Hematopoietic multipotent progenitor cell treated with erythropoietin and hydrocortisone succinate and interleukin-3 and kit ligand, for 17 days (in vitro differentiated cells): ENCODE measurements at places on chromosomes 12 and 14.

- peak; percentile 47 for DNase-seq
Observed at GRCh38 chr14:24298892-24299254, 707 bp downstream of the DHRS1 start.

- DNase-seq: no peak
Observed at GRCh38 chr14:26286913-26287205, 311.0 kb downstream of the NOVA1 start.

GRCh38 chr12:6810758-6811157 is 10.9 kb upstream of the GPR162 start:
- DNase-seq: no peak

- no peak for DNase-seq
Observed at GRCh38 chr12:32995623-32996022, 99.0 kb upstream of the PKP2 start.

DNA sequence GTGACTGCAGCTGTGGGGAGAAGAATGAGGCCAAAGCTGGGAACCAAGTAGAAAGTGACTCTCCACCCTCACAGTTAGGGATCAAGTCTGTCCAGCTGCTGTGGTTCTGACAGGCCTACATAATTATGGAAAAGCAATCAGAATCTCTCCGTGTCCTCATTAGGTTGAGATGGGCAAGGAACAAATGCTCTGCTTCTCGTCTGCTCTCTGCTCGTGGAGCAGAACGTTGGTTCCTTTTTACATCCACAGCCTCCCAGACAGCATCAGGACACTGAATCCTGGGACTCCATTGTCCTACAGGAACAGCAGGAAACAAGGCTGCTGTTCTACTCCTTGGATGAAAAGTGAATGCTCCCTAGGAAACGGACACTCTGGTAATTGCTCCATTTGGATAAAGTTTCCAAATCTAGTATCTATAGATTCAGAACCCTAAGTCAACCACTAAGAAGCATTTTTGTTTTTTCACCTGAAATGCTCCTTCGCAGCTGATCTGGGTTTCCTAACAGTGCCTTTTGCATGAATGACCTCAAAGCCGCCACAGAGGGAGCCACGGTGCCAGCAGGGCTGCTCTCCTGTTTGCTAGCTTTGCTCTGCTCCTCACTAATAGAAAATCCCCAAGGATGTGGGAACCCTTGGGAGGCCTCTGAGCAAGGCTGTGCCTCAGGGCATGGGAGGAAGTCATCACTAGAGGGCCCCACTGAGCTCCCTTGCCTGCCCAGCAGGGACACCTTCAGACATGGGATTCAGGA is 102.0 kb downstream of the EGLN3 start:
- peak; percentile 22 for DNase-seq

GRCh38 chr12:129844662-129845220 is 59.1 kb downstream of the TMEM132D start:
- no peak for DNase-seq

DNA sequence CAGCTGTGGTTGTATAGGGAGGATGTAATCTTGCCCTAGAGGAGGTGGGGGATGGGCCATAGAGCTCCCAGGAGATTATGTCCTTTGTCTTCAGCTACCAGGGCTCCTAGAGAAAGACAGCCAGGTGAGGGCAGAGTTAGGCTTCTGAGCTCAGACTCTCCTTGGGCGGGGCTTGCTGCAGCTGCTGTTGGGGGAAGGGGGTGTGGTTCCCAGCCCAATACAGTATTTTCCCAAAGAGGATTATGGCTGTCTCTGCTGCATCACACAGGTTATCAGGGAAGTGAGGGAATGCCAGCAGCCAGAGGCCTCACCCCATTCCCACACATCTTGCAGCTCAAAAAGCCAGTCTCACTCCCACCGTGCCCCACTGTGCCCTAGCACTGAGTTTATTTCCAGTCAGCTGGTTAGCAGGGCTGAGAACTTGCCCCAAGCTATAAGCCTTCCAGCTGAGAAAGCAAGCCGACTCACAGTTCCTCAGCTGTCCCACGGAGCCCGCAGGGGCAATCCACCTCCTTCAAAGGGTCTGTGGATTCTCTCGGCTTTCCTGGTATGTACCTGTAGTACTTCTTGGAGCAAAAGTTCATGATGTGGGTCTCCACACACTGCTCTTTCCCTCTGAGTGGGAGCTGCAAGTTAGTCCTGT is 217.3 kb upstream of the CPNE8 start:
- DNase-seq: no peak

- DNase-seq: no peak
Observed at GRCh38 chr12:48978291-48978740, at the start of gene WNT1. TSS of gene WNT1 (plus strand) at chr12:48978322. CDS start at chr12:48978651, 329 bp downstream.

DNA sequence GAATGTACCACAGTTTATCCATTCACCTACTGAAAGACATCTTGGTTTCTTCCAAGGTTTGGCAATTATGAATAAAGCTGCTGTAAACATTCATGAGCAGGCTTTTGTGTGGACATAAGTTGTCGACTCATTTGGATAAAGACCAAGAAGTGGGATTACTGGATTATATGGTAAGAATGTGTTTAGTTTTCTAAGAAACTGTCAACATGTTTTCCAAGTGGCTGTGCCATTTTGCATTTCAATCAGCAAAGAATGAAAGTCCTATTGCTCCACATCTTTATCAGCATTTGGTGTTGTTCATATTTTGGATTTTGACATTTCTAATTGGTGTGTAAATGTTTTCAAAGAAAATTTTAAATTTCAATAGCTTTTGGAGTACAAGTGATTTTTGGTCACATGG is 27.3 kb upstream of the KLRF1 start:
- DNase-seq: no peak

DNA sequence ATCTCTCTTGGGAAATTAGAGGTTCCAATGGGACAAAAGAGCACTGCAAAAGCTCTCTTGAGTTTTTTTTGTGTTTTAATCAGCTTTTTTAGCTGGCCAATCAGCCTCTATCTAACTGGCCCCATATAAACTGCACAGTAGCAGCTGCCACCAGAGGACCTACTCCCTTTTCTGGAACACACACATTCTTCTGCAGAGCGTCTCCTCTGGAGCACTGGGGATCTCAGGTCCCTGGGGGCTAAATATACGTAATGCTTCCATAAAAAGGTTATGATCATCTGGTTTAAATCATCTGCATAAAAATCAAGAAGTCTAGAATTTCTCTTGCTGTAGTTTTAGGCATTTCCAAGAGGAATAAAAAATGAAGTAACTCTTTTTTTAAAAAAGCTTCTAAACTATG is 32.3 kb downstream of the TSPAN8 start:
- DNase-seq: no peak

DNA sequence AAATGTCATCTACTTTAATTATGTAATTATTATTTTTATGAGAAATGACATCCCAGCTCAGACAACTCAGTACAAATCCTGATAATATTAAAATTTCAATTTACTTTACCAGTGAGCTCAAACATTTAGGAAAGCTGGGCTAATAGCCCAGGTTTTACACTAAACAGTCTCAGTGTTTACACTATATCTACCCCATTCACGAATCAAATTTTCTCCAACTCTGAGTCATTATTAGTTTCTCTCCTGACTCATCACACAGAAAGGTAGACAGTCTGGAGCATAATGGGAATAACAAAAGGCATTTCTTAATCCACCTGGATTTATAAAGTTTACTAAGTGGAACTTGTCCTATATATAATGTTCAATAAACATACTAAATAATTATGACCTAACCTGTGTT is 5.7 kb downstream of the PAWR start:
- no peak for DNase-seq

- peak; percentile 74 for DNase-seq
Observed at GRCh38 chr12:442235-442884, 17.4 kb upstream of the B4GALNT3 start.

- no peak for DNase-seq
Observed at GRCh38 chr12:6435961-6436715, 8.6 kb upstream of the CD27 start.

GRCh38 chr14:105497671-105498429 is 6.8 kb downstream of the TEDC1 start:
- no peak for DNase-seq

- no peak for DNase-seq
Observed at GRCh38 chr14:102525929-102526497, 16.4 kb upstream of the ANKRD9 start.

DNA sequence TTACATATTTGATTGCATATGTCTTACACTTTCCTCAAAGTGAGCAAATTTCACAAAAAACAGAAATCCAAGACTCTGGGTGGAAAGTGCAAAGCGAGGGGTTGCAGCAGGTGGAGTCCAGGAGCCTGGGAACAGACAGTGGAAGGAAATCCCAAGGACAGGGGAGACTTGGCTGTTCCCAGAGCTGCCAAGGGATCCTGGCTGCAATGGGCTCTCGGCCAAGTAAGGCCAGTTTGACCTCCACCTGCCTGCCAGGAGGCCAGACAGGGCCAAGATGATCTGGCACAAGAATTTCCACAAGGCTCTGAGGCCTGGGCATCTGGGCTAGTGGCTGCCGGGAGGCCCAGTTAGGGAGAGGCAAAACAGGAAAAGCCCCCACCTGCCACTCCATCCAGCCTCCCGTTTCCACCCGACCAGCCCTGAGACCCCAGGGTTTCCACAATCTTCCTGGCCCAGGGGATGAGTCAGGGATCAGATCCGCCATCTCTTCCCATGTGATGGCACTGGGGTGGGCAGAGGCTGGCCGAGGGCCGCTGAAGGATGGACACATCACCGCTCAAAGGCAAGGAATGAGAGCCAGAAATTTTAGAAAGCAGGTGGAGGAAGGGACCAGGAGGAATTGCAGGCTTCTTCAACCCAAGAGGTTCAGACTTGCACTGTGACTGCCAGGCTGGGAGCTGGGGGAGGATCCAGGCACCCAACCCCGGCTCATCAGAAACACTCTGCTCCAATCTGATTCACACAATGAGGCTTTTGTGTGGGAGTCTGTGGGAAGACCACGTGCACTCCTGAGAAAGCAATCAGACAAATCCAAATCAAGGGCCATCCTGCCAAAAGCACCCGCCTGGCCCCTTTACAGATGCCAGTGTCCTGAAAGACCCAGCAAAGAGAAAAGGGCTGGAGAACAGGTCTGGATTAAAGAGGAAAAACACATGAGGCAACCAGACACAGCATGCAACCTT is 16.3 kb downstream of the SCARB1 start:
- DNase-seq: no peak
